ENCODE measurements at places on chromosomes 11 and 22. TPM values are rescaled to one million over a fixed set of nuclear protein-coding genes. Genes with fewer than 3 reads are reported as not detected.

CCDC117 gene
- total RNA-seq, result 28.6 TPM

SHISAL1 gene
- total RNA-seq, result not detected

FADS2 gene
- 34.1 TPM for total RNA-seq

ADAMTS8 gene
- not detected for total RNA-seq

CECR2 gene
- 0.17 TPM for total RNA-seq

MAML2 gene
- total RNA-seq, result 28.1 TPM

ZBTB16 gene
- total RNA-seq, result 2.3 TPM

SDHAF2 gene
- 23.7 TPM for total RNA-seq

SLC1A2 gene
- total RNA-seq, result not detected

CNGA4 gene
- 0.12 TPM for total RNA-seq

OR51I1 gene
- not detected for total RNA-seq

HSPB2 gene
- total RNA-seq, result not detected

Measured in activated naive CD4-positive, alpha-beta T cell treated with anti-CD3 and anti-CD28 coated beads for 36 hours (primary cell).